ENCODE measurements at places on chromosomes 13 and 19.
A peak's percentile ranks its signal among the peaks of the same experiment; 100 is the strongest.

GRCh38 chr19:39196860-39197562, at the start of gene NCCRP1:
TSS of gene NCCRP1 (plus strand) at chr19:39196964. CDS start at chr19:39196983, 19 bp downstream.
- DNase-seq: no peak

DNA sequence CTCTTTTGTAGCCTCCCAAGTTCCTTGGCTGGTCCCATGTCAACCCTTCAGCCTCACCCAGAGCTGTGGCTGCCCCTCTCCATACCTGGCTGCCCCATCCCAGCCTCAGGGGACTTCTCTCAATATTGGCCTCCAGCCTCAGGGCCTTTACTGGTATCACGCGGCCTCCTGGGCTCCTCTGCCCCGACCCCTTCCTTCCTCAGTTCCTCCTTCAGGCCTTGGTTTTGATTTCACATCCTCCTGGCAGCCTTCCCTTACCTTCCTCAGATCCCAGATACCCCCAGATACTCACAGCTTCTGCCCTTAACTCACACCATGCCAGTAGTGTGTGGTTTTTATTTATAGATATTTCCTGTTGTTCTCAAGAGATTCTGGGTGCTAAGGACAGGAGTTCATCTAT, 12.8 kb upstream of the SCN1B start:
- no peak for DNase-seq

GRCh38 chr19:48672994-48673393, at the start of gene NTN5:
TSS of gene NTN5 (minus strand) at chr19:48673017. CDS start at chr19:48670986, 2,031 bp downstream.
- no peak for DNase-seq

DNA sequence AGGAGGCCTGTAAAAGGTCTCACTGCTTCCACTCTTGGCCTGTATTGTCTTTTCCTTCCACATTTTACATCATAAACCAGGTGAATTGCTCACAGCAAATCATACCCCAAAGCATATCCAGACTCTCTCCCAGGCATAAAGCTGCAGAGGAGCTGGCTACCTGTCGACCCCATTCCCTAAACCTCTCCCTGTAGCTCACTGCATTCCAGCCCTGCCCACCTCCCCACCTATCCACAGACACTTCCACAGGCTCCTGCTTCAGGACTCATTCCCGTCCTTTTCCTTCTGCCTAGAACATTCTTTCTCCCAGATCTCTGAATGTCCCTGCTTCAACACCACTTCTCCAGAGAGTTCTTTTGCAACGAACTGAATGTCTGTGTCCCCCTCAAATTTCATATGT, 46.4 kb upstream of the STARD13 start:
- DNase-seq: no peak

DNA sequence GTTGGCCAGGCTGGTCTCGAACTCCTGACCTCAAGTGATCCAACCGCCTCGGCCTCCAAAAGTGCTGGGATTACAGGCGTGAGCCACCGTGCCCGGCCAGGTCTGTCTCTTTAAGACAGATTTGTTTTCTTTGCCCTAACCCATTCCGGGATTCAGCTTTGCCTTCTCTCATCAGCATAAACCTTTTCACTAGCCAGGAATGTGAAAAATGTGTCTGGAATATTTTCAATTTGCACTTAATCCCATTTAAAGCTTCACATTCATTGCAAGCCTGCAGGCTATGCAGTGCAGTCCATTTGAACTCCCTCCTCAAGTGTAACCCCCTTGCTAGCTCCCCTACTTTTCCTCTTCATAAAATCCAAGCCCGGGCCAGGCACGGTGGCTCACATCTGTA, 880 bp upstream of the TMEM160 start:
- DNase-seq: no peak

- peak; percentile 22 for DNase-seq
These were observed 146.5 kb downstream of the PCCA start for GRCh38 chr13:100235311-100235901.

GRCh38 chr19:39448271-39448670, 2.9 kb downstream of the SUPT5H start:
- no peak for DNase-seq

DNA sequence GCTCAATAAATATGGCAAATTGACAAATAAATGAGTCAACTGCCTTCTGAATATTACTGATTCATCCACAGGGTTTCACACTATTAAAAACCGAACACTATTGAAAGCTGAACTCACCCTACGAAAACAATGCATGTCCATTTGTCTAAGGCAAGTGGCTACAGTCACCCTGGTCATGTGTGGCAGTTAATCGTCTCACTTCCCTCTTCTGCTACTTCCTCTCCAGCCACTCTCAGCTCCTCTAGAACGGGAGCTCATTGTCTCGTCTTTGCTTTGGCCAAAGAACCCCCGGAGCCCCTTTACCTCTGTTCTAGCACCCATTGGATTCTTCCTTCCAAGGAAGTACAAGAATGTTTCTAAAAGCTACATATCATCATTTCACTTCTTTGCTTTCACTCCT, 74.4 kb upstream of the ZNF599 start:
- no peak for DNase-seq

- DNase-seq: no peak
These were observed 51.5 kb downstream of the INSR start for GRCh38 chr19:7242601-7243258.

- DNase-seq: no peak
These were observed 27.2 kb downstream of the CCDC8 start for GRCh38 chr19:46386151-46386550.

DNA sequence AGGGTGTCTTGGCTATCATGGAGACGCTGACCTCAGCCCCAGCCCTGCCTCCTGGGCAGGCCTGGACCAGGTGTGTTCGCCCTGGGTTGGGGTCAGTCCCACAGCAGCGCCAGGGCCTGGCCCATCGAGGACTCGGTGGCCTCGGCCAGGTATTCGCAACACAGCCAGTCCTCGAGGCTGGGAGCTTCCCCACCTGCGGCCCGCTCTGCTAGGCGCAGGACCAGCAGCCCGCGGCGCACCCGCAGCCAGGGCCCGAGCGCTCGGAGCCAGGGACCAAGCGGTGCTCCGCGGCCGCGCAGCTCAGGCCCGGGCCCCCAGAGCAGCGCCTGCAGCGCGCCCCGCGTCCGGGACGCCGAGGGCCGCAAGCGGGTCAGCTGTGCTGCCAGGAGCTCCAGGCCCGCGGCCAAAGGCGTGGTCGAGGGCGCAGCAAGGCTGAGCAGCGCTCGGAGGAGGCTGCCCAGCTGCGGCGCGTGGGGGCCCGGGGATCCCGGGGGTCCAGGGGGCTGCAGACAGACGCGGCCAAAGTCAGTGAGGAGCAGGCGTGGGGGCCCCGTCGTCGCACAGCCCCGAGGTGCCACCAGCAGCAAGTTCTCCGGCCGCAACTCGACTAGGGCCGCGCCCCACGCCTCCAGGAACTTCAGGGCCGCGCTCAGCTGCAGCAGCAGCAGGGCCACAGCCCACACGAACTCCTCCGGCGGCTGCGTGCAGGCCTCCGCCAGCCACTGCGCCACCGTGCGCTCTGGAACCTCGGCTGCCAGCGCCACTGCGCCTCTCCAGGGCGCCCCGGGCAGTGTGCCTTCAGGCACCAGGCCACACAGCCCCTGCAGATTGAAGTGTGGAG, 6.2 kb downstream of the PEAK3 start:
- DNase-seq: no peak

DNA sequence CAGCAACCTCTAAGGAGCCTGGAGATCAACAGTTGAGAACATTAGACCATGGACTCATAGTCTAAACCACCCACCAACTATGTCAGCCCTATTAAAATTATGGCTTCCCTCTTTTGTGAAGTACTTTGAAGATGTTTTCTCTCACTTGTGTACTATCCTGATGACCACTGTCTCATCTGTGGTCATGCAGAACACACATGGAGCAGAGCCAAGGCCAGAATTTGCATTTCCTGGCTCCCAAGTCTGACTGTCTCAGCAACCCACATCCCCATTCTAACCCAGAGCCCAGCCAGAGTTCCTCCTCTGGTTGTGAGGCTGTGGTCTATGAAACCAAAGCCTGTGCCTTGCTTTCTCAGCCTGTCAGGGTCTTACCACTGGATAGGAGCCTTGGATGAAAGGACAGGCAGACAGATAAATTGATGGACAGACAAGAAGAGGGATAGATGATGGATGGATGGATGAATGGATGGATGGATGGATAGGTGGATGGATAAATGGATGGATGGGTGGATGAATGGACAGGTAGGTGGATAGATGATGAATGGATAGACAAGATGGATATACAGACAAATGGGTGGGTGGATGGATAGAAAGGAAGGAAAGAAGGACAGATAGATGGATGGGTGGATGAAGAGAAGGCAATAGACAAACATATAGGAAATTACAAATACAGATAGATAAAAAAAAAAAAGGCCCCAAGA, 35.4 kb downstream of the ZNF557 start:
- no peak for DNase-seq

DNA sequence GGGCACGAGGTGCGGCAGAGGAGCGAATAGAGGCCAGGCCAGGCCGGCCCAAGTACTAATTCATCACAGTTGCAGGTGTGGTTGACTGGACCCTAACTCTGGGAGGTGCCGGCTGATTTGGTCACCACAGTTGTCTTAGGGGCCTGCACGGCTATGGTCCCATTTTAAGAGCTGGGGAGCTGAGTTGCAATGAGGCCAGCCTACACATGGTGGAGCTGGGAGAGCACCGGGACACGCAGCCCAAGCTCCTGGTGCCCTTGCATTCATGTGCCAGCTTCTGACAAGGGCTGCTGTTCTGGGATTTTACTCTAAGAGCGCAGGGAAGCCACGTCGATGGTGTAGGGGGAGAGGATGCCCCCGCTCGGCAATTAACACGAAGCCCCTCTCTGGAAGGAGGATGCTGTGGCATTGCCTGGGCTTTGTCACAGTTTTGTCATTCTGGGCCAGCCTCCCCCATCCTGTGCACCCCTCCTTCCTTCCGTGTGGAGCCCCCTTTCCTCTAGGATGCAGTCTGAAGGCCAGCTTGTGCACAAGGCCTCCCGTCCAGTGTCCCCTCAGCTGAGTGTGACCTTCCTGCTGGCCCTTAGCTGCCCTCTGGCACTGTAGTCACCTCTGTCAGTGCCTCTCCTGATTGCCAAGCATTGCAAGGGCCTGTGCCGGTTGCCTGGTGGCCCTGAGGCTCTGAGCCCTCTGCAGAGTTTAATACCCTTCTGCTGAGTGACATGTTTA, 109.4 kb upstream of the C1QTNF9B start:
- DNase-seq: no peak

DNA sequence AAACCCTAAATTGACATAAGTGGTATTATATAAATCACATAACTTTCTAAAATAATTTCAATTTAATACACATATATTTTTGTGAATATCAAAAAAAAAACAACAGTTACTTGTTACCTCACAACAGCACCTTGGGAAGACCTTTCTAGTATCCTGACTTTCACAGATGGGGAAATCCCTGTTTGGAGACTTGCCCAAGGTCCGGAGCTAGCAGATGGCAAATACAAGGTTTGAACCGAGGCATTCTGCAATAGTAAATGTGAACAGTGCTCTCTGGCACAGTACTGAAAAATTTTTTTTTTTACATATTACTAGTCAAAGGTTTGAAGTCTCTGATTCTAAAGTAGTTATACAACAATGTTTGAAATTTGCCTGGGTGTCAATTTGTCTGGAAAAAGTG, 104.5 kb downstream of the SUCLA2 start:
- DNase-seq: peak; percentile 36

- no peak for DNase-seq
These were observed 15.6 kb downstream of the KDM4B start for GRCh38 chr19:4984438-4984990.

- no peak for DNase-seq
These were observed 17.6 kb downstream of the ELL start for GRCh38 chr19:18503971-18504885.

- no peak for DNase-seq
These were observed 152.1 kb downstream of the KCNRG start for GRCh38 chr13:50167224-50167947.

DNA sequence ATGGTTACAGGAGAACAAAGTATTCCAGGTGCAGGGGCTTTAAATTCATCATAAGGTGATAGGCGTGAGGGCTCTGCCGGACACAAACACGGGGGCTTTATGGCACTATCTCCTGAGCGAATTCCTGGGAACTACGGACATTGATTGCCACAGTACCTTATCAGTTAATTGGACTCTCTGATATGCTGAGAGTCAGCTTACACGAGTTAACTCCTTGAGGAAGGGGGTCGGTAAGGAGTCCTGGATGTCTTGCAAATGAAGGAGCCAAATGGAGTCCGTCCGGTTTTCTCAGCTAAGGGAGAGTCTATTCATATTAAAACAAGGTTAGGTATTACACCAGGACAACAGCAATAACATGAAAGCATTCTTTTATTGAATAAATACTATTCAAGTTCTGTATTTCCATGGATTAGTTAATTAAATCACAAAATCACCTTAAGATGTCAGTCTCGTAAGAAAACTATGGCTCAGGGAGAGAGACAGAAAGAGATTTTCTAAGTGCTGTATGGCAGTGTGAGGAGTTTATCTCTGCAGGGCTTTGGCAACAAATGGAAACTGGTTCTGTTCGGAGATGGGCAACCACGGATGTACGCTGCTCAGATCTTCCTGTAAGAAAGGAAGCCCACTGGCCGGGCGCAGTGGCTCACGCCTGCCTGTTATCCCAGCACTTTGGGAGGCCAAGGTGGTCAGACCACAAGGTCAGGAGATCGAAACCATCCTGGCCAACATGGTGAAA, 26.2 kb upstream of the HIF3A start:
- no peak for DNase-seq

DNA sequence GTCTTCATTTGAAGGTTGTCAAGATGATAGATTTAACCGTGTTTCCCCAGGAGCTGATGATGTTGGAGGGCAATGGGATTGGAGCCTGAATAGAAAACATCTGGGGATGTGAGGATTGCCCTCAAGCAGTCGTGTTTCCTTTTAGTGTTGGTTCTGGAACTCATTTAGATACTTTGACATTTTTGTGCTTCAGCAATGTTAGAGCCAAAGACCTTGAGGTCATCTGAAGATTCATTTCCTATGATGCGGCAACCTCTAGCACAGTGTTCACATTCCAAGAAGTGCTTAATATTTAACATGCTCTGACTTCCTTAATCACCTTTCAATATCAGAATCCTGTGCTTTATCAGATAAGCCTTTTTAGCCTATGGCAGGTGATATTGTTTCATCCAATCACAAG, 82.7 kb downstream of the SLC10A2 start:
- no peak for DNase-seq

- no peak for DNase-seq
These were observed 12.9 kb downstream of the PAK4 start for GRCh38 chr19:39138221-39139211.

DNA sequence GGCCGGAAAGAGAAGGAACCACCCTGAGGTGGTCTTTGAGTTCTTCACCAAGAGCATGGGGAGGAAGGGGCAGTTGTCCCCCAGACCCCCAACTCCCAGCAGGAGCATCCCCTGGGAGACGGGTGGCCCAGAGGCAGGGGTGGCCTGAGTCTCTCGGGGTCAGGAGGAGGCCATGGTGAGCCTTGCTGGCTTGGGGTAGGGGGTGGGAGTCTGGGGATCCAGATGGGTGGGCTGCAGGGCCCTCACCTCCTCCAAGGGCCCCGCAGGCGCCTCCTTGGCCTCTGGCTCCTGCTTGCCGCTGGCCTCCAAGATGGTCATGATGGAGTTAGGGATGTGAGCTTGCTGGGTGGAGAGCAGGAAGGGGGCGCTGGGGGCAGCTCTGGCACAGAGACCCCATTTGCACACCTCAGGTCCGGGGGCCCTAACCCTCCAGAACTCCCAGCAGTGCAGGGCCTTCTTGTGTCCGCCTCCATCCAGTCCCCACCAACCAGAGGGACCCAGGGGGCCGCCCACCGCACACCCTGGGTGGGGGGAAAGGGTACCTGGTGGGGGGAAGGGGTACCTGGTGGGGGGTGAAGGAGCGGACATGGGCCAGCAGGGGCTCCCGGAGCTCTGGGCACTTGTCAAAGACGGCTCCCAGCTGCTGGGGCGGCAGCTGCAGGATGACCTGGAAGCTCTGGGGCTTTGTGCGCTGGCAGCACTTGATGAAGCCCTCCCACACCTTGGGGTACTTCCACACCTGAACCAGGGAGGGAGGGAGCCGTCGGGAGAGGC, 1.3 kb upstream of the RSPH6A start:
- no peak for DNase-seq

- DNase-seq: no peak
These were observed 11.5 kb upstream of the TNFSF9 start for GRCh38 chr19:6519289-6519688.
